ENCODE measurements at places on chromosomes 12 and 14. TPM values are rescaled to one million over a fixed set of nuclear protein-coding genes. Genes with fewer than 3 reads are reported as not detected.

- DNase-seq: peak; percentile 58
These were observed 436 bp downstream of the VPS33A start for GRCh38 chr12:122265886-122266229.

GRCh38 chr12:94750864-94751263 is 100.5 kb upstream of the TMCC3 start:
- no peak for DNase-seq

- DNase-seq: no peak
These were observed 2.3 kb upstream of the ACVRL1 start for GRCh38 chr12:51904951-51905470.

DNA sequence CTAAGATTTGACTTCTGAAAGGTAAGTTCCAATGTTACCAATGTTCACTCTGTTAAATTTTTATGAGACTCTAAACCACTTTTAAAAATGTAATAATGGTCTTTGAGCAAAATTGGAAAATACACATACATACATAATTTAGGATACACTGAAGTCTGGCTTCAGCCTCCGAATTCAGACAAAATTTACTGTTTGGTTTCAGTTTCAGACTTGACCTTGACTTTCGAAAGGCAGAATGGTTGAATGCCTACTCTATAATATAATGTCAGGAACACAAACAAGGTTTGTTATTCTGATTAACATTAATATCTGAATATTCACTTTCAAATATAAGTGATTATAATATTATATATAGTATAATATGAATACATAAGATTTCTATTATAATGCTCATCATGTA is 74.1 kb upstream of the KRAS start:
- DNase-seq: no peak

DNA sequence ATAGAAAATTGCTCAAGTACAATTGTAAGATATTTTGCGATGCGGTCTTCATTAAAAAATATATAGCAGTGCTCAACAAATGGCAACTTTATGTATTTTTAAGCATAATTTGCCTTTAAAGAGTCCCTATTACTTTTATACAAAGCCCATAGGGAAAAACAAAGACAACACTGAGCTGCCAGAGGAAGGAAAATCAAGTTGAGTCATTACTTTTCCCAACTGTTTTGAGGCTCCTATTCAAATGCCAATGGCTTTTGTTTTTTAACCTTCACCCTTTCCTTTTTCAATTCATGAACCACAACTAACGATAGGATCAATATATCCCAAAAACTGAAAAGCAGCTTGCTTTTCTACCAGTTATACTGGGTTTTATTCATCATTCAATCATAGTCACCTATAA is 157.6 kb upstream of the PLEKHA5 start:
- no peak for DNase-seq

- no peak for DNase-seq
These were observed 71.9 kb downstream of the BCL11B start for GRCh38 chr14:99199846-99200653.

DNA sequence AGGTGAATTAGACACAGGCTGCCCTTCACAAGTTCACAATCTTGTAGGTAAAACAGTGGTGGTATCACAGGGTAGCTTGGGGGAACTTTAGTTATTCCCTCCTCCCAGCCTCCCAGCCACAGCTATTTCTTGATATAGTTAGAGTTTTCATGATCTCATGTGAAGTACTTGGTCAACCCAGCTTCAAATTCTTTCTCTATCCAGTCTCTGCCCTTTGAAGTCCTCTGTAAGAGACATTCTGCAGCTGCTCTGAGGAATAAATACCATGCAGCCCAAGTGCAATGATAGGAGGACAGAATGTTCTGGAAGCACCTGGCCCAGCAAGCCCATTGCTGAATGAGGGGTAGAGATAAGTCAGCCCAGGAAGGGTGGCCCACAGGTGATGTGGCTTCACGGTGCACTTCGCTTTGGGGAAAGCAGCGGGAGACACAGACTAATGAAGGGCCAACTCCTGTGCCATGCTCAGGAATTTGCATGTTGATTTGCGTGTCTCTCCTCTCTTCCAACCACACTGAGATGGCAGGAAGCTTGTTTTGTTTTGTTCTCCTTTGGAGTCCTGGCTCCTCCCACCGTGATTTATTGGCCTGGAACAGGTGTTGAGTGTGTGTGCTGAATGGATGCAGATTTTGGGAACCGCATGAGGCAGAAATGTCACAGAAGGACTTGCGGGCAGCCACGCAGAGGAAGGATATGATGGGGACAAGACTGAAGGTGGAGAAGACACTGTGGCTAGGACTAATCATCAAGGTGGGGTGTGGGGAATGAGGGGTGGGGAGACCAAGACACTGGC is 8.0 kb upstream of the TXNRD1 start:
- DNase-seq: no peak

GRCh38 chr14:65026526-65026925 is 39.8 kb downstream of the FNTB start:
- DNase-seq: no peak

DNA sequence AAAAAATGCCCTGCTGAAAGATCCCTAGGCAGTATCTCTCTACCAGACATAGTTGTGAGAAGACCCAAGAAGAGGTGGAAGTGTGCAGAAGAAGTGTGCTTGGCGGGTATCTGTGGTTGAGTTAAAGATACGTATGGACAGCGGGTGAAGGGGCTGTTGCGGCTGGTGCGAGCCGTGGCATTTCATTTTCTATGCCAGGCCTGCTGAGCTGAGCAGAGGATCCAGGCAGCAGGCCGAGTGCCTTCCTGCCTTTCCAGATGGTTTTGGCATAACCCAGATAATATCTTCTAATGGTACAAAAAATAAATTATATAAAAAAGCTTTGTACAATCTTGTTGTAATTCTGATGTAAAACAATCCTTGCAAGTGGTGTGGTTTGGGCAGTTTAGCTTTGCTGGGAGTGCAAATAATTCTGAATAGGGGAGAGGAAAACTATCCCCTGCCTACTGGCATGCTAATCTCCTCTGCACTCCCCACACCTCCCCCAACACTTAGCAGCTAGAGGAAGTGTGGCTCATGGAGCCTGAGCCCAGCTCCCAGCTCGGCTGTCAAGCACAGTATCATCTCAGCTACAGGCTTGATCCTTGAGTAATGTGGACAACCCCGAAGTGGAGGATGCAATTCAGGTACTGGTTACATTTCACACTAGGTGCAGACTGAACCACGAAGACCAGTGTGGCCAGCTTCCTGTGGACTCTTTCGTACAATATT is 168.9 kb downstream of the VRK1 start:
- DNase-seq: no peak

- peak; percentile 59 for DNase-seq
These were observed 152.2 kb upstream of the SLC38A2 start for GRCh38 chr12:46524778-46525177.

DNA sequence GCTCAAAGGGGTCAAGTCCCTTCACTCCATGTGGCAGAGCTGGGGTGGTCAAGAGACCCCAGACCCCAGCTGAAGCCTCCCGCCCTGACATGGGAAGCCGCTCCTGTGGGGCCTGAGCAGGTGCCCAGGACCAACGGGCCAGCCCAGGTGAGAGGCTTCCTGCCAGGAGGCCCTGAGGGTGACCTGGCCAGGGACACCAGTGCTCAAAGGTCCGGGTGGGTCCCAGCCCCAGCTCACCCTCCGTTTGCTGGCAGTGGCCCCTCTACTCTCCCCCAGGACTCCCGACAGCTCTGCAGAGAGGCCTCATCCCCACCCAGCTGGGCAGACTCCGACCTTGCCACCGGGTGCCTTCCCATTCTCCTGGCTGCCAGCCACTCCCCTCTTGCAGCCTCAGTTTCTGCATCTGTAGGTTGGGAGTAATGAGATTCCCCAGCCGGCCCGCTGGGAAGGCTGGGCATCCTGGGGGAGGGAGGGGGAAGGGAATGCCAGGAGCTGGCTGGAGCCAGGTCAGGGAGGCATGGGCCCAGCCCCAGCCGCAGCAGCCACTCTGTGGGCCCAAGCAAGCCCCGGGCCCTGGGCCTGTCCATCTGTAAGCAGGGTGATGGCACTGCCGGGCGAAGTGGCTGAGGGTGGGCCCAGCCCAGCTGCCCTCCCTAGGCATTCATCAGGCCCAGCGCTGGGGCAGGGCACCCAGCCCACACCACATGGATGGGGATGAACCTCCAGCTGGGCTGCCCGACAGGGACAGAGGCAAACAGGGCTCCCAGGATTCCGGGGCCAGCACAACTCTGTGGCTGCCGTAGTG is 10.3 kb upstream of the INF2 start:
- no peak for DNase-seq

- no peak for DNase-seq
These were observed 11.4 kb downstream of the APAF1 start for GRCh38 chr12:98656289-98657101.

ABCC9 gene
- total RNA-seq: 1.6 TPM

LYZ gene
- 14.3 TPM for total RNA-seq

TMEM63C gene
- total RNA-seq: 43.0 TPM

DACT1 gene
- 1.3 TPM for total RNA-seq

DNA sequence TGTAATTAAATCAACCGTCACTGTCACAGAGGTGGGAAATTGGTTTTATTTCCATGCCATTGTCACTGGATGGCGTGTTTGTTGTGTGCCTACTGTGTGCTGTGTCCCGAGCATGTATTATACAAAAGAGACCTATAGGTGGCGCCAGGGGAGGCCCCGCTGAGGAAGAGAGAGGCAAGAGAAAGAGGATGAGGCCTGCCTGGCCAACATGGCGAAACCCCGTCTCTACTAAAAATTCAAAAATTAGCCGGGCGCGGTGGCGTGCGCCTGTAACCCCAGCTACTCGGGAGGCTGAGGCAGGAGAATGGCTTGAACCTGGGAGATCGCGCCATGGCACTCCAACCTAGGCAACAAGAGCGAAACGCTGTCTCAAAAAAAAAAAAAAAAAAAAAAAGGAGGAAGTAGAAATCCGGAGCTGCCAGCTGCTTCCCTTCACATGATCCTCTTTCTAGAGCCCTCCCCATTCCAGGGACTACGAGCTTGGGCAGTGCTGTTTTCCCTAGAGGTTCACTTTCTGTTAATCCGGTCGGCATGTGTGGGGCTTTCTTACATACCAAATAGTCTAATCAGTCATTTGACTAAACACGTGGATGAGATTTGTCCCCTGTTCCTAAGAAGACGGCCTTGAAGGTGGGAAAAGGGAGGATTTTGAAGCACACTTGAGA is 6.4 kb upstream of the CCDC175 start:
- no peak for DNase-seq
